CD4-positive, alpha-beta T cell treated with Interleukin-21 for 1 hour (primary cell): ENCODE measurements at places on chromosomes 1 and 21.

DNA sequence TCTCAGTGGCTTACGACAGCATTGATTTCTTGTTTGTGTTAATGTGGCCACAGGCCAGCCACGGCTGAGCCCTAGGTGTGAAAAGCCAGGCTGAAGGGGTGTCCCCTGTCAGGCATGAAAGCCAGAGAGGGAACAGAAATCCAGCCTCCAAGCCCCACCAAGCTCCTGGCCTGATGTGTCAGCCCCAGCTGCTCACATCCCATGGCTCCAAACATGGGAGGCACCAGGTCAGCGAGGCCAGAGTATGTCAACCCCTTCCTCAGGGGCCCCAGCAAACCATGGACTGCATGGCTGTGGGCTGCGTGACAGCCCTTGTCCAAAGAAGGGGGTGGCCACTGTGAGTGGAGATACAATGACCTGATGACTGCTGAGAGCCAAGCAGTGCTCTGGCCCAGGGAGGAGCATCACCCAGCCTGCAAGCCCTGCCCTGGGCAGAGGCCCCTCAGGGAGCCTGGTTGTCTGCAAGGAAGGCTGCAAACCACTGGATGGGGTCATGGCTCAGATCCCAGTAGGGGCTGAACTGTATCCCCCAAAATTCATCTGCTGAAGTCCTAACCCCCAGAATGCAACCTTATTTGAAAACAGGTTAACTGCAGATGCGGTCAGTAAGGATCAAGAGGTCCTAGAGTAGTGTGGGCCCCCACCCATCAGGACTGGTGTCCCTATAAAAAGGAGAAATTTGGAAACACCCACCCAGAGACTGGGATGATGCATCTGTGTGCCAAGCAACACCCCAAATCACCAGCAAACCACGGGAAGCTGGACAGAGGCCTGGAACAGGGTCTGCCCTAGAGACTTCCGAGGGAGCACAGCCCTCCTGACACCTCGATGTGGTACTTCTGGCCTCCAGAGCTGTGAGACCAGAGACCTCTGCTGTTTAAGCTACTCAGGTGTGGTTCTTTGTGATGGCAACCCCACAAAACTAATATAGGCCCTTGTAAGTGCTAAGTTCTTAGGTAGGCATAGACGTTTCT is 3.3 kb upstream of the MX2 start:
- no peak for DNase-seq

DNA sequence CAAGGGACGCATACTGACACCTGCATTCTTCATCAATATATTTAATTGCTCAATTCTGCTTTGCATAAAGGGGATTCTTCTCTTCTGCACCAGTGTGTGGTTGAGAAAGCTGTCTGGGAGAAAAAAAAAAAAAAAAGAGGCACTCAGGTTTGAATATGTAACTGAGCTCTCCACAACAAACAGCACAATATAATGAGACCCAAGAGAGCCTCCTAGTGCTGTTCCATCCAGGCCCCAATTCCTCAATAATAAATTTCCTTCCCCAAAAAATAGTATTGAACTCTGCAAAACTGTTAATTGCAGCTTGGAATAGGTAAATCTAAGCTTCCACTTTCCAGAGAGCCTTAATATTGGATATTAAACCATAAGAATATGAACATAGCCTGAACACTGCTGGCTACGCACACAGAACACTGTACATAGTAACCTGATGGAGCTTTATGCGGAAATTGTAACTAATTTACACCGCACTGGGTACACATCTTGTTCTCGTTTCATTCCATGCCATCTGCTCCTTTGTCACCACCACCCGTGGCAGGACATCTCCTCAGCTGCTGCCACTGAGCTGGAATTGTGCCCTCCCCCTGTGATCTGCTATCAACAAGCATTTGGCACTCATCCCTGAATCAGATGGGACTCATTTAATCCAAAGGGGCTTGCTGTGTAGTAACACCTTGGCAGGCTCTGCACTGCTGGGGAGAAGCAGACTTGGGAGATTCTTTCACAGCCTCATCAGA is 272.0 kb downstream of the HHIPL2 start:
- DNase-seq: no peak

DNA sequence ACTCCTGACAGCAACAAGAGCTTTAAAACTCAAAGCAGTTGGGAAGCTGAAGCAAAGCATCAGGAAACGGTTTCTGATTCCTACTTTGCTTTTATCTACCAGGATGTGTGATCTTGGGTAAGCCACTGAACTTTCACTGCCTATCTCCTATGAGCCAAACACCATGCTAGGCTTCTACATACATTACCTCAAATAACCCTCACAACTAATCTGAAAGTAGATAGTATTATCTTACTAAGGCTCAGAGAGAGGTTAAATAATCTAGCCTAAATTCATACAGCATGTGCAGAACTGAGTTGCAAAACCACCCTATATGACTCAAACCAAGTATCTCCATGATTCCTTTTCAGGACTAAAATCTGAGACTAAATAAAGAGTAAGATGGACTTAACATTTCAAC is 83.8 kb downstream of the EVI5 start:
- DNase-seq: no peak

DNA sequence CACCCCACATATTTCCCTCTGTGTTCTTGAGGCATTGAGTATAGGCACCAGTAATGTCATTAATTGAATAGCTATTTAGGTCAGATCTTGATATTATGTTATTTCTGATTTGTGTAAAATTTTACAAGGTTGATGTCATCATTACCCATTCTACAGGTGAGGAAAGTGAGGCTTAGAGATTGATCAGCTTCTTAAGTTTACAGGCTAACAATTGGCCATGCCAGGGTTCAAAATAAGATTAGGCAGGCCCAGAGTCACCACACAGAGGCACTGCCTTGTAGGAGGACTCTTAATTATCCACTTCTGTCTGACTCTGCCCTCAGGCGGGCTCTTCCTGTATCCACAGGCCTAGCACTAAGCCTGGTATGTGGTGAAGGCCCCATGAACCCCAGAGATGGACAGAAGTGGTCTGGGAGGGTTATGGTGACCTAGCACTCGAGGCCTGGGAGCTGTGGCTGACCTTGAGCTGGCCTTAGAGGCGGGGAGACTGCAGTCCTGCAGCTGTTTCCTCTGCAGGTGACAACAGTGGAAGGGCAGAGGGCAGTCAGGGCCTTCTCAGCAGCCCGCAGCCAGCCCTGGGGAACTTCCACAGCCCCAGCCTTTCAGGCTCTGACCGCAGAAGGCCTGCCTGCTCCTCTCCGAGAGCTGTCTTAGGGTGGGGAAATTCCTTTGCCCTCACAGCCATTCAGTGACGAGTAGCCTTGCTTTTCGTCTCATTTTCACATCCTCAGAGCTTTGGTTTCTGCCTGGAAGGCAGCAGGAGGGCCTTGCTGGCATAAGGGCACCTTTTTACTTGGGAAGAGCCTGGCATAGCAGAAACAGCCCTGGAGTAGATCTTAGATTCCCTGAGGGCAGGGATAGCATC is 12.2 kb downstream of the ZDHHC18 start:
- peak; percentile 82 for DNase-seq

DNA sequence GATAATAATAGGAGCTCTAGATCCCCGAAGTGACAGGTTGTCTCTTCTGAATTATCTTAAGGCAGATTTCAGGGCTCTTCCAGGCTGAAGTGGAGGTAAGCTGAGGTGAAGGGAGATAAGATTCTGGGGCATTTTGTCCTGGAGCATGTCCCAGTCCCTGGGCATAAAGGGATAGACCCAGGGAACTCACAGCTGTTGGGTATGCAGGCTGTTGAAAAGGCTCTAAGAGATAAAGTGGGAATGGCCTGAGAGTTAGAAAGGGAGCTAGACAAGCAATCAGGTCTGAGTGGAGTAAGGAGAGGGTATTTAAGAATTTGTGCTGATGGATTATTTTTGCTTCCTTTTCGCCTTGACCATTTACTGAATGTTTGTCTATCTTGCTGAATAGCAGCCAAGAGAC is 123.7 kb downstream of the NOS1AP start:
- no peak for DNase-seq

DNA sequence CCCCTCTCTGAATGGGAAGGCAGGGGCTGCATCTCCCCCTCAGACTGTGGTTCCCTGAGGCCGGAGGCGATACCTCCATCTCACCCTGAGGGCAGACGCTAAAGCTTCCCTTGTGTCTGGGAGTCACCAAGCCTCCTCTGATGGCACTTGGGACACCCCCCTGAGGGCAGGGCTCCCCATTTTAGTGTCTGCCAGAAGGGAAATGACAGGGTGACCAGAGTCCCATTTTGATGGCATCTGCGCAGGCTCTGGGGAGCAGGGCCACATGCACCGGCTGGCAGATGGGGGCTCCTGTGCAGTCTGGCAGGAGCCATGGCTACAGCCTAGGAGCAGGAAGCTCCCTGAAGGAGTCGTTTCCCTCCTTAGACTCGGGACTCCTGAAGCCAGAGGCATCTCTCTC is 1.7 kb downstream of the S100A2 start:
- DNase-seq: no peak

- DNase-seq: no peak
Observed at GRCh38 chr1:167126811-167127210, 32.9 kb downstream of the STYXL2 start.

- no peak for DNase-seq
Observed at GRCh38 chr1:44812822-44813543, 4.7 kb downstream of the BTBD19 start.

GRCh38 chr1:232357416-232357815 is 272.5 kb downstream of the SIPA1L2 start:
- DNase-seq: no peak

DNA sequence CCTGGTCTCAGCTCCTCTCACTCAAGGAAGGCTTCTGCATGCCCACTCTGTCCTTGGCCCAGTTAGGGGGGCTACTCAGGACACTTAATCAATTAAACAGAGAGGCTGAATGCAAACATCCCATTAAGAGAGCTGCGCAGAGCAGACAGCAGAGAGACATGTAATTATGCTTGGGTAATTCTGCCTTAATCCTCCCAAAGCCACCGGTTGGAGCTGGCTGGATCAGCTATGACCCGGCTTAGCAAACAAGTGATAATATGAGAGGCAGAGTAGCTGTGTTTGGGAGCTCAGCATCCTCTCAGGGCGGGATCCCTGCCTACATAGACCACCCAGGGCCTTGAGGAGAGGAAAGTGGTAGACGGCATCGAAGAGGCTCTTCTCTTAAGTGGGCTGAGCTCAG is 183.2 kb downstream of the GRIK3 start:
- no peak for DNase-seq

- DNase-seq: no peak
Observed at GRCh38 chr1:18752409-18752808, 107.1 kb downstream of the TAS1R2 start.

DNA sequence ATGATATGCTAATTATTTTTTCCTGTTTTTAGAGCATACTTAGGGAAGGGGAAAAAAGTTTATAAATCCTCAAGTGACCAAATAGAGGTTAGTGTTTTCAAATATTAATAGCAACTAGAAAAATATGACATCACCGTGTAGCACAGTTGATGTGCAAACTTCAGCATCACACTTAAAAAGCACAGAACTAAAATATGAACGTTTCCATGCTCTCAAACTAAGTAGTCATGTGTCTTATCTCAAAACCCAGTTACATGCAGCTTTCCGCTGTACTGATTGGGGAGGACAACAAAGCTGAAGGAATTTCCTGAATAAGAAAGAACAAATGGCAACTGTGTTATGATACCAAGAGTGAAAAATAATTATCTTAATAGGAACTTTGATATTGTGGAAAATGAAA is 903.7 kb downstream of the ADGRL2 start:
- DNase-seq: no peak

GRCh38 chr1:160567858-160568682 is 11.2 kb downstream of the CD84 start:
- peak; percentile 76 for DNase-seq

DNA sequence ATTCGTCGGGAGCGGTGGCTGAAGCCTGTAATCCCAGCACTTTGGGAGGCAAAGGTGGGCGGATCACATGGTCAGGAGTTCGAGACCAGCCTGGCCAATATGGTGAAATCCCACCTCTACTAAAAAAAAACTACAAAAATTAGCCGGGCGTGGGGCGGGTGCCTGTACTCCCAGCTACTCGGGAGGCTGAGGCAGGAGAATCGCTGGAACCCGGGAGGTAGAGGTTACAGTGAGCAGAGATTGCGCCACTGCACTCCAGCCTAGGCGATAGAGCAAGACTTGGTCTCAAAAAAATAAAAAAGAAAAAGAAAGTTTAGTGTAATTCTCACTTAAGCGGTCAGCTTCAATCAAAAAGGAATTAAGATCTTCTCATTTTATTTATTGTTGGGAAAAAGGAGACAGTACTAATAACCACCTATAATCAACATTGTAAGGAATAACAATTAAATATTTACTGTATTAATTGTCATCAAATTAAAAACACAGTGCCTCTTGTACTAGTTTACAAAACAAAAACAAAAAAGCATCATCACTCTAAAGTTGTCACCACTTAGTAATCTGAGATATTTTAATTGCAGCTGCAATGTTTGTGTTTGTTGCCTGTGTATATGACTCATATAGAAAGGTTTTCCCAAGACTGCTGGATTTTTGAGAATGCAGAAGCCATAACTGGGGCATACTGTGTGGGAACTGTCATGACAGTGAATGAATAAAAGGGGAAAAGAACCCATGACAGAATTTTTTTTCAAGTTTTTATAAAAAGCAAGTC is 3.7 kb downstream of the FBXO42 start:
- no peak for DNase-seq

DNA sequence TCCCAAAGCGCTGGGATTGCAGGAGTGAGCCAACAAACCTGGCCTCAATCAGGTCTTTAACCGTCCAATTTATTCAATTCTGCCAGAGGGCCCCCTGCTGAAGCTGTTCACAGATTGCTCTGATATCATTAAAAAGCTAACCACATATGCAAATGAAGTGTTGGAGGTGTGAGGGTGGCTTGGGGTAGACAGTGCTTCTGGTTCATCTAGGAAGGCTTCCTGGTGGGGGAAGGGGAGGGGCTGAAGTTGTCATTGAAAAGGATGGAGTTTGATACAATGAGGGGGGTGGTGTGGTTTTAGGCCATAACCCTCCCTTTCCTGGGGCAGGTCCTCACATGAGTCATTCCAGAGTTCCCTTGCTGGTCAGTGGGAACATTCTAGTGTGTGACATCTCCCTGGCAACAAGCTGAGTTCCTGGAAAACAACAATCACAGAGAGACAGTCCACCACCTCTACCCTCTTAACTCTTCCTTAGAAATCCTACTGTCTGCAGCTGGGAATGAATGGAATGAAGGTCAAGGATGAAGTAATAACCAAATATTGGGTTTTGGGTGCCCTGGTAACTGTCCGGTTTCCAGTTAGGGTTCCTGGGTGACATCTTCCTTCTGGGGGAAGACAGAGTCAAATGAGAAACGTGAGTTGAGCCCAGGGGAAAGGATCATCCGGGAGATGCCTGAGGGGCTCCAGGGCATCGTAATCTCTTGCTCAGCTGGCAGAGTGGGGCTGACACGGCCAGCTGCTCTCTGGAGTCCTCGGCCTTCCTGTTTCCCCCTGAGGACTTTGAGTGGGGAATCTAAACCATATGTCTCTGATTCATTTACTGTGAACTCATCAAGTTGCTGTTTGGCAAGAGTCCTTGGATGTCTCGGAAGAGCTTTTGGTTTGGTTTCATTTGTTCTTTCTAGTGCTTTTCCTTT is 32.2 kb downstream of the BATF3 start:
- DNase-seq: peak; percentile 19

DNA sequence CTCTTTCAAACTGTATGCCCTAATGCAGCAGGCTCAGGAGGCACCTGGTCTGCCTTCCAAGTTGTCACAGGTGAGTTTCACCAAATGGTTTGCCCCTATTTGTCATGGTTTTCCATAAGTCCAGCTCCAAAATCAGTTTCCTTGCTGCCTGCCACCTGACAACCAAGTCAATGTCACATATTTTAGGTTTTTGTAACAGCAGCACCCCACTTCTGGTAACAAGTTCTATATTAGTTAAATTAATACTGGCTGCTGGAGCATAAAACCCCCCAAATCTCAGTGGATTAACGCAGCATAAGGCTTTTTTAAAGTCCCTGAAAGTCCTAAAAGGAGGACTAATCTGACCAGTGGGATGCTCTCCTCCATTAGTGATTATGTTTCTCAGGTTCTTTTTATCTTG is 200.7 kb downstream of the RRAGC start:
- no peak for DNase-seq
